Thoracic aorta (tissue), 2 donors: ENCODE measurements at places on chromosomes 3 and 15.

GRCh38 chr3:56593455-56594158 lies 36.6 kb downstream of the CCDC66 start:
- no peak for DNase-seq

DNA sequence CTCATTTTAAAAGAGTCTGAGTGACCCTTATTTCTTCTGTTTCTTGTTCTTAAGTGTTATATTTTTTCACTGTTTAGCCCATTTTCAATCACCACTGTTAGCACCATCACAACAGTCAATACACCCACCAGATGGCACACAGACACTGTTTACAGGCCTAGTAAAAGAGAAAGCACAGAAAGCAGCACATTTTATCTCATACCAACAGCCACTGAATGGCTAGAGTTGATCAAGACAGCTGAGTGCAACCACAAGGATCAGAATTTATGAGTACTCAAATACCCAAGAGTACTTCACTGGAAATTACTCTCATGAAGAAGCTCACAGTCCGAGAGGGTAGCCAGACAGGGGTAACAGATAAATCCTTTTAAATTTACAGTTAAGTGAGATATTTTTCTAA lies 127.0 kb downstream of the TFDP2 start:
- no peak for DNase-seq

GRCh38 chr3:94248042-94248441 lies 185.2 kb downstream of the NSUN3 start:
- DNase-seq: no peak

DNA sequence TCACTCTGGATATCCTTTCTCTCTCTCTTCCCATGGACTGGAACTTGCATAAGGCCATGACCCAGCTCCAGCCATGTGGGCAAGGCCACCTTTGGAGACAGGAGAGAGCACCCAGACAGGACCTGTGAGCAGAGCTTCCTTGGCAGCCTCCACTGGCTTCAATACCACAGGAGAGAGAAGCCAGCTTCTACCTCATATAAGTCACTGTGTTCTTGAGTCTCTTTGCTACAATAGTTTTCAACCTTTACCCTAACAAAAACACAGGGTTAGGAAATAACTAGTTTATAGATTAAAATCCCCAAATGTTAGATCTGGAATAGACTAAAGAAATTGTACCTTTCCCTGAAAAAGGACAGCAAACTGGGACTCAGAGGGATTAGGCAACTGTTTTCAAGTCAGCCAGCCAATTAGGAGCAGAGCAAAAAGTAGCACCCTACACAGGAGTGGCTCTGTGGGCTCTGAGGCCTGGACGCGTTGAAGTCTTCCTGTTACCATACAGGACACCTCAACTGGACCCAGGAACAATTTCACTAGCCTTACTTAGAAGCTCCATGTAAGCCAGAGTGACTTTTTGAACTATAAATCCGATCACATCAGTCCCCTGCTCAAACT lies 211.5 kb upstream of the ICE2 start:
- no peak for DNase-seq

DNA sequence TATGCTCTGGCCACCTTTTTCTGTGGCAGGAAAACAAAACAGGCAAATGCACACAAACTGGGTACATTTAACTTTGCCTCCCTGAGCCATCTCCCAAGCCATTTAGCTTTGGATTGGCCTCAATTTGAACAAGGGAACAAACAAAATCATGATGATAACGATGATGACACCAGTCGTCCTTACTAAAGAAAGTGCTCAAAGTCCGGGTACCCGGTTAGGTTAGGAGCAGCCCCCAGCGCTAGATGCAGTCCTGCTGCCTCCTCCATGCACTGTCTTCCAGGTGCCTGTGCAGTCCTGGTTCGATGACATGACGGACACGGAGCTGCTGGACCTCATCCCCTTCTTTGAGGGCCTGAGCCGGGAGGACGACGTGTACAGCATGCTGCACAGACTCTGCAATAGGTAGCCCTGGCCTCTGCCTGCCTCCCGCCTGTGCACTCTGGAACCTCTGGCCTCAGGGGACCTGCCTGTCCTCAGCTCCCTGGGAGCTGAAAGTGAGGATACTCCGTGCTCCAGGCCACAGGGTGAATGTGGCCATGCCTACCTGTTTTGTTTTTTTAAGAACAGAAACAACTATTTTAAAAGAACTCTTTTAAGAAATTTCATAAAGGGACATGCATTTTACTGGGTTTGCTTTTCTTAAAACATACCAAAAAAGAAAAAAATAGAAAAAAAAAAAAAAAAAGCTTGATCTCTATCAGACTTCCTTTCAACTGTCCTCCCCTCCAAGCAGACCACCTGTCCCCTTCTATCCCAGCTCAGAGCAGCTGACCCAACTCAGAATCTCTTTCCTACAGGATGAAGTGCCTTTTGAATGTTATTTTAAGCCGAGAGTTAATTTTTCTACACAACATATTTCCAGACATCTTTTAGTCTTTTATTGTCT lies 9.9 kb upstream of the VILL start:
- DNase-seq: no peak

DNA sequence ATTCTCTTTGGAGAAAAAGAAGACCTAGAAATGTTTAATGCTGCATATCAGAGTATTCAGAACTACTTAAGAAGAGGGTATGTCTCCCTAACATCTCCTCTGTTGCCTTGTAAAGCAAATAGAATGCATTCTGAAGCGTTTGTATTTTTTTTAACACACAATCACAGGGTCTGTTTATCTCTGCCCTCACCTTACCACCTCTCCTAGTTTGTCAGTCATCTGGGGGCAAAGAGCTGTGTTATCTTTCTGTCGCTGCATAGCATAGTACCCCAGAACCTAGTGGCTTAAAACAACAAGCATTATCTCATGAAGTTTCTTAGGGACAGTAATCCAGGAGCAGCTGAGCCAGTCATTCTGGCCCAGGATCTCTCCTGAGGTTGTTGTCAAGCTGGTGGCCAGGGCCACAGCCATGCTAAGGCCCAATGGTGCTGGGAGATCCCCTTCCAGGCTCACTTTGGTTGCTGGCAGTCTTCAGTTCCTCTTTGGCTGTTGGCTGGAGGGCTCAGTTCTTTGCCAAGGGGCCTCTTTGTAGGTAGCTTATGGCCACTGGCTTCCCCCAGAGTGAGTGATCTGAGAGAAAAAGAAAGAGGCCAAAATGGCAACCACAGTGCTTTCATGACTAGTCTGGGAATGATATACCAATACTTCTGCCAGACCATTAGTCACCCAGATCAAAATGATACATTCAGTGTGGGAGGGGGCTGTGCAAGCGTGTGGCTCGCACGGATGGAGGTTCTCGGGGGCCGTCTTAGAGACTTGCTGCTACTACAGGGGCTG lies 17.8 kb downstream of the EDEM1 start:
- no peak for DNase-seq

GRCh38 chr3:39361252-39361927 lies 21.8 kb upstream of the SLC25A38 start:
- no peak for DNase-seq

GRCh38 chr15:62067448-62068044 lies 769 bp downstream of the C2CD4A start:
- no peak for DNase-seq

GRCh38 chr3:133611534-133611933 lies 38.0 kb downstream of the CDV3 start:
- no peak for DNase-seq
